ENCODE measurements at places on chromosomes 16 and 17. TPM values are rescaled to one million over a fixed set of nuclear protein-coding genes. Genes with fewer than 3 reads are reported as not detected.

DNA sequence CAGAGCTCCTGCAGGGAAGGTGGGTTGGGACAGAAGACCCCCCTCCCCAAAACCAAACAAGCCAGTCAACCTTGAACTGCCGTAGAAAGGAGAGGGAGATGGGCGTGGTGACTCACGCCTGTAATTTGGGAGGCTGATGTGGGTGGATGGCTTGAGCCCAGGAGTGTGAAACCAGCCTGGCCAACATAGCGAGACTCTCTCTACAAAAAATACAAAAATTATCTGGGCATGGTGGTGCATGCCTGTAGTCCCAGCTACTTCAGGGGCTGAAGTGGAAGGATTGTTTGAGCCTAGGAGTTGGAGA, 42.1 kb downstream of the NT5M start:
- DNase-seq, result no peak

DNA sequence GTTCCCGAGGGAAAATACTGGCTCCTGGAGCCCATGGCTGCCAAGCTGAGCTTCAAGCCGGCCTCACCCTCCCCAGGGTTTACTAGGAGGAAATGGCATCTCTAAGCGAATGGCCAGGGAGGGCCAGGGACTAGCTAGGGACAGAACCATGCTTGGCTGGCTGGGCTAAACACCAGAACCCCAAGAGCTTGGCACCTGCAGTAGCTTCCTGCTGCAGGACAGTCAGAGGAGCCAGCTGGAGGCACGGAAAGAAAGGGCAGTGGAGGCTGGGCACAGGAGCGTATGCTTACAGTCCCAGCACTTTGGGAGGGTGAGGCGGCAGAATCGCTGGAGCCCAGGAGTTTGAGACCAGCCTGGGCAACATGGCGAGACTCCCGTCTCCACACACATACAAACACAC, 33.7 kb downstream of the PEMT start:
- no peak for DNase-seq

UMOD gene
- polyA plus RNA-seq, result 272 TPM

CNTROB gene
- polyA plus RNA-seq, result 42.0 TPM

OR2C1 gene
- 0.37 TPM for polyA plus RNA-seq

DNA sequence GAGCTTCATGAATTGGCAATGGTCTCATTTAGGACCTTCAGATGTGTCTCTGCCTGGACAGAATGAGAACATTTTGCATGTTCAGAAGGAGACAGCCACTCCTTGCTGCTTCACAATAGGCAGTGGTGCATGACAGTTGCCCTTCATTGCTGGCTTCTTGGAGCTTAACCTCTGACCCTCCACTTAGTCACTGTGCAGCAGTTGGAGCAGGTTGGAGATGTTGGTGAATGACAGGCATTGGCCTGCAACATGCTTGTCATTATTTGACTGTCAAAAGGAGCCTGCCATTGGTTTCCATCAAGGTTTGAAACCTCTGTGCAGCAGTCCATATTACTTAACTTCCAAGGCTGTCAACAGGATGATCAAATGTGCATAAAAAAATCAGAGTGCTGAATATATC, 22.7 kb downstream of the FTO start:
- no peak for DNase-seq

KCNJ18 gene
- 0.07 TPM for polyA plus RNA-seq

- DNase-seq, result no peak
Measured at GRCh38 chr16:27112093-27112811, 45.5 kb downstream of the C16orf82 start.

Data from left renal cortex interstitium (tissue), 4 donors.